ENCODE measurements at places on chromosomes 1 and 21.

GRCh38 chr1:16165073-16165364 lies 9.2 kb upstream of the EPHA2 start:
- DNase-seq: no peak

GRCh38 chr1:2534687-2535441 lies 4.8 kb upstream of the HES5 start:
- DNase-seq: no peak

DNA sequence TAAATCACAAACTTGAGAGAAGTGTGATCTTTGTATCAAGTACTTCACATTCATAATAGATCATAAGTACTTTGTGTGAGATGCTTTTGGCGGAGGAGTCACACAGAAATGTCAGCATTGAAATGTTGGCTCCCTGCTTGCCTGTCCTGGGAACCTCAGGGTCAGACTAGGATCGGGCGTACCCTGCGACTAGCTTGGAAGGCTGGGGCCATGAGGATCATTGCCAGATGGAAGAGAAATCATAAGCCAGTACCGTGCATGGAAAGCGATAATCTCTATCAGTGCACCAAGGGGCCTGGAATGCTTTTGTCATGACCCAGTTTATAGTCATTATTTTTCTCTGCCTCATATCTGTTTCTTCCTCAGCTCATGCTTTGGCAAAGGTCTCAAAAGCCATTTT lies 35.5 kb downstream of the MTR start:
- DNase-seq: no peak

DNA sequence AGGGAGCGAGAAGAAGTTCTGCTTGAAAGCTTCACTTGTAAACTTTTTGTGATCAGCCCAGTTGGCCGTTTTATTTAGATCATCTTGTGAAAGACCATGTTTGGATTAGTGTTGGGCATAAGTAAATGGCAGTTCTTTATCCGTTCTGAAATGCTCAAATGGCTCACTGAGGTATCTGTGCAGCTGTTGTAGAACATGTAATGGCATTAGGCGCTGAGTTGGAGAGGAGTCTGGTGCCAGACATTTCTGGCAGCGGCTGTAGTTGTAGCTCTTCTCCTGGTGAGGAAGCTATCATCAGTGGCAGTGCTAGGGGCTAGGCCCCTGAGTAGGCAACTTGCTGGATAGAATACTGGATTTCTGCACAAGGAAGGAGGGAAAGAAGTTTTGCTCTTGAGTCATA lies 321.6 kb downstream of the LMO4 start:
- no peak for DNase-seq

DNA sequence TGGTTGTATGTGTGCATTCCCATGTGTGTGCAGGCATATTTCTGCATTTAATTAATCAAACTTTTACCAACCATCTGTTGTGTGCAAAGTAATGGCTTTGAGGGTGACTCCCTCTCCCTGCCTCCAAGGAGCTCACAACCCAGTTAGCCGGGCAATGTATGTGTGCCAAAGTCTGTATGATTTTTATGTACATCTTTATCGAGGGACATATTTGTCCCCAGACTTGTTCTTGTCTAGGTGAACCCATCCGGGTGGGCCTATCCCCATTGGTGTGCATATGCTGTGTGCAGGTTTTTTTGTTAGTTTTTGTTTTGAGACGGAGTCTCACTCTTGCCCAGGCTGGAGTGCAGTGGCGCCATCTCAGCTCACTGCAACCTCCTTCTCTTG lies 1.8 kb downstream of the SYTL1 start:
- DNase-seq: no peak

DNA sequence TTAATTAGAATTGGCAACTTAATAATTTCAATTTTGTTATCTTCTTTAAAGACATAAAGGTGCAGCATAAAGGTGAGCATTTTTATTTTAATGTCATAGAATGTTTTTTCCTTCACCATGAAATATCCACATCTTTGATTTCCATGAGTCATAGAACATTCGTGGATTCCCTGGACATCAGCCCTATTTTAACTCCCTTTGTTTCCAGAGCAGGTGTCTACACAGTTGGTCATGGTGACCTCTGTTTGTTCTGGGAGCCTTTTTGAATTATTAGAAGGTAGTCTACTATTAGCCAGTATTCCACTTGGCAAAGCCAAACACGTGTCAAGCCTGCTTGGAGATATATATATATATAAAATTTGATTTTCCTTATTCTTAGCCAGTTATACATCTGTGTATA lies 572.9 kb downstream of the LTN1 start:
- no peak for DNase-seq

DNA sequence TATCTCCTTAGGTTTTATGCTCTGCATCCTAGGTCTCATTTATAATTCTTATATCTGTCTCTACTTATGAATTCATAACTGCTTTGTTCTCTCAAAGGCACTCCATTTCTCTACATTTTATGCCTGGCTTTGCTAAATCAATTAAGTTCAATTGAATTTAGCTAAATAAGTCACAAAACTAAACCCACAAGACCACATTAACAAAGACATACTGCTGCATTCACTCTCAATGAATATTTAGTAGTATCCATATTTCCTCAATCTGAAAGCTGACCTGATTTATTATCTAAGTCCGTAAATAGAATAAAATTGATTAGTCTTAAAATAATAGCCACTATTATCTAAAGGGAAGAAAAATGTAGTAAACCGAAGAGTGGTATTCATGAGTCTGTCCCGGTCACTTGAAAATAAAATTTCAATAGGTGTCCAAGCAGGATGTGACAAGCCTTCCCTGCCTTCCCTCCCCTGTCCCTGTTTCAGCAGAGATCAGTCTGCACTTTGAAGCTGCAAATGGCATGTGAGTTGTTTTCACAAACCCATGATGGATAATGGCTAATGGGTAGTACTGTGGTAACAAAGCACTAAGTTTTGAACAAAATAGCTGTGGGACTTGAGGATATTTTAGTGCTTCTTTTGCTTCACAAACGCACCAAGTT lies 295.0 kb upstream of the NCAM2 start:
- DNase-seq: no peak

DNA sequence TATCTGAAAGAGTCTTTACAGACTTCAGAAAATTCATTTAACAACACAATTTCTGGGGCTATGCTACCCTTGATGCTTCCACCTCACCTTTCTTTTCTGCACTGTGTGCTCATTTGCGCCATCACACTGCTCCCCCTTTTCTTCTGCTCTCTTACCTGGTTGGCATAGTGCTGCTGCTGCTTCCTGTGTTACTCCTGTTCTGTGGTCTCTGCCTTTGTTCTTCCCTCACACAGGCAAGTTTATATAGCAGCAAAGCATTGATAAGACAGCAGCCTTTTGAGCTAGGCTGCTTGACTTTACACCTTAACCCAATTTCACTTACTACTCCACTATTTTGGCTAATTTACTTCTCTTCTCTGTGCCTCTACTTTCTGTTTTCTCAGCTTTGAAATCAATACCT lies 18.3 kb downstream of the SGIP1 start:
- DNase-seq: no peak

- DNase-seq: no peak
Measured at GRCh38 chr1:206709322-206709721, 24.6 kb downstream of the MAPKAPK2 start.

DNA sequence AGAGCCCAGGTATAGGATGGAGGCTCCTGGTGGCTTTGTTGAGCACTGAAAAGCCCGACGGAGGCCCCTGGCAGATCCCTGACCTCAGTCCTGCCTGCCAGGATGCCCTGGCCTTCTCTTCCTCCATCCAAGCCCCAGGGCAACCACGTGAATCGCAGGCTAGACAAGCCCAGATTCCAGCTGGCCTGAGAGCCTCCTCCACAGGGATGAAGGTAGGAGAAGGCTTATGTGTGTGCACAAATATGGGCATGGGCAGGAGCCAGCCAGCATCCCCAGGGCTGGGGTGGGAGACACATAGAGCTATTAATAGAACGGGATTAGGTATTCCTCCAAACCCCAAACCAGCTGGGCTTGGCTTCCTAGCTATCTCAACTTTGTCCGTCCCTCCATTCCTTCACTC lies 4.0 kb upstream of the EXTL1 start:
- DNase-seq: no peak

DNA sequence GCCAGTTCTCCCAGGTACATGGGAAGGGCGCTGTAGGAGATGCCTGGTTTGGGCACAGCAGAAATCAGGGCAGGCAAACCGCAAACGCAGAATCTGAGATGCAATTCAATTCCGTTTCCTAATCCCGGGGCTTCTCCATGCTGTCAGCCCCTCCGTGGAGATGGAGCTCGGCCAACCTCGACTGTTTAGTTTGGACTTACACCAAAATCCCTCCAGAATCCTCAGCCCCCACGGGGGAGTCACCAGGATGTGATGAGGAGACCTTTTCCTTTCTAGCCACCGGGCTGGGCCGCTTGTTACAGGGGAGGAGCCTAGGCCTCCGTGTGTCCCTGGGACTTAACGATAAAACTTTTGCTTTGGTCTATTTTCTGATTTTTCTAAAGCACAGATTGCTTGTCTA lies 7.9 kb downstream of the SLC2A7 start:
- no peak for DNase-seq

DNA sequence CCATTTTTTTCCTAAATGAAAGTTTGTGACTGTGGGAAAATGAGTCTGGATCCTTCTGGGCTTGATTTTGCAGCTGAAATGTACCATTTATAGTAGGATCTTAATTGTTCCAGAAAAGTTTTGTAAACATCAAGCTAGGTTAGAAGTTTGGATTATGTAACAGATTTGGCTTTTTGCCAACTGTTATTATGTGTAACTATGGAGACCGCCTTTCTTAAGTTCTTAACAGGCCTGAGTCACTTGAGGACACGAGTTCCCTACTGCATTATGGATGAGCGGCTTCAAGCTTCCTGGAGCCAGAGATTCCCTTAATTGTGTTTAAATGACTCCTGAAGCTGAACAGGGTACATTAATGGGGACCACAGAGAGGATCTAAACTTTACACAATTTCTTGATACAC lies 22.2 kb downstream of the SLC25A33 start:
- no peak for DNase-seq

DNA sequence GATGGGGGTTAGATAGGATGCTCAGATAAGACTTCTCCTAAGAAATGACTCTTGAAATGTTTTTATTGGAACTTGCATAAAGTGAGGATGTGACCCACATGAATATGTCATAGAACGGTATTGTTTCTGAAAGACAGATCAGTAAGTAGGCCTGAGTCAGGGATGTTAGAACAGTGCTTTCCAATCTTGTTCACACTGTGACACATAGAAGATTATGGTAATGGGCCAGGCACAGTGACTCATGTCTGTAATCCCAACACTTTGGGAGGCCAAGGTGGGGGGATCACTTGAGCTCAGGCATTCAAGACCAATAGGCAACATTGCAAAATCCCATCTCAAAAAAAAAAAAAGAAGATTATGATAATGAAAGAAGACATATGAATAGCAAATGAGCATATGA lies 32.9 kb downstream of the FMO4 start:
- DNase-seq: no peak

- no peak for DNase-seq
Measured at GRCh38 chr1:114473796-114474195, 37.2 kb downstream of the TRIM33 start.

DNA sequence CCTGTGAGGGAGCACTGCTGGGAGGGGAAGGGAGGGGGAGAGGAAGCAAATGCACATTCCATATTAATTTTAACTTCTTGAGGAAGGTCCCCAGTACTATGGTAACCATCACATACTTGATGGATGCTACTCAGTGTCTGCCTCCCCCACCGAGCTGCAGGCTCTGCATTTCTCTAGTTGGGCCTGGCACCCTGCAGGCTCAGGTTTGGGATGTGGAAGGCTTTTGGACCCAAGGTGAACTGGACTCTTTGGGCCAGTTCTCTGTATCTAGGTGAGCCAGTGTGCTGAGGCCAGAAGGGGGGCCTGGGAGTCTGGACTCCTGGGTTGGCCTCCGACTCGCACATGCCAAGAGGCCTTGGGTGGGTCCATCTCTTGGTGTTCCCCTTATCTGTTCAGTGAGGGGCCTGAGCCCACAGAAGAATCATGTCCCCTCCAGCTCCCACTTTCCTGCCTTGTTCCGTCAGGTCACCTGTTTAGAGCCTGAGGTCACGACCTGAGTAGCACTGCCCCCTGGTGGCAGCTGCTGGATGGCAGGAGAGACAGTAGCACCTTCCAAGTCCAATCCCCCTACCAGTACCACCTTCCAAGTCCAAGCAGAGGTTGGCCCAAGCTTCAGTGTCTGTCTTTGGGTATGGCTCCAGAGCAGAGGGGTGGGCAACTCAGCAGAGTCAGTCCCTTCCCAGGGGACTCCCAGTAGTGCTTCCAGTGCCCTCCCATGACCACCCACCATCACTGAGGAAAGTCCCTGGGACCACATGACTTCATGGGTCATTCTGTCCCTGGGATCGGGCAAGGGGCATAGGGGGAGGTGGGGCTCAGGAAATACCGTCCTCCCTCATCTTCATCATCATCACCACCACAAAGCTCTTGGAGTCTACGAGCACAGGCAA lies 241.8 kb downstream of the TRABD2B start:
- DNase-seq: peak; percentile 46

- no peak for DNase-seq
Measured at GRCh38 chr1:225431081-225431863, 3.4 kb upstream of the LBR start.

- peak; percentile 40 for DNase-seq
Measured at GRCh38 chr21:17387030-17387617, 125.7 kb upstream of the CXADR start.

DNA sequence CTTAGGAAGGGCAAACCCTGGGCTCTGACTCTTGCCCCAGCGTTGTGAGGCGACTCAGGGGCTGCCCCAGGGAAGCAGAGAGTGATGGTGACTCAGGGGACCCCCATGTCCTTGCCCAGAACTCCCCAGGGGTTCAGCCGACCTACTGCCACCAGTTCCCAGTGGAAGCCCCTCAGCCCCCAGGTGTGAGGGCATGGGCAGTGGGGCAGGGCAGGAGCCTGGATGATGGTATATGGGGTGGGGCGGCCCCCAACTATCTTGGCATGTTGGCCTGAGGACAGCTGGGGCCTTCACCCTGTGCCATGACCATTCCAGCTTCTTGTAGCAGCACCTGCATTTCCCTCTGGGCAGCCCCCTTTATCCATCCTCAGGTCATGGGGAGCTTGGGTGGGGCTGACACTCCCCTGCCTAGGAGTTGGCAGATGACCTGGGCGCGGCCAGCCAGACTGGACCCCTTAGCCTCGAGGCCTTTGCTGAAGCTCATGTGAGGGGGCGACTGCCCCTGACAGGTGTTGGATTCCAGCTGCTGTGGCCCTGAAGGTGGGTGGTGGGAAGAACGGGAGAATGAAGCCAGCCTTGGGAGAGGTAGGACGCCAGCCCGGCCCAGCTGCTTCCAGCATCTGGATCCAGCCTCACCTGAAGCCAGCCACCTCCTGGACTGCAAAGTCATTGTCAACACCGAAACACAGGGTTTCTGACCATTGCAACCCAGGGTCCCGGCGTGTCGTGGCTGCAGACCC lies 1.8 kb upstream of the FNDC10 start:
- no peak for DNase-seq

- DNase-seq: no peak
Measured at GRCh38 chr1:156200044-156200443, 6.1 kb downstream of the SLC25A44 start.

- DNase-seq: no peak
Measured at GRCh38 chr21:45442276-45442675, 37.3 kb downstream of the COL18A1 start.
